ENCODE measurements at places on chromosomes 1 and 21.

- no peak for DNase-seq
Measured at GRCh38 chr1:216224233-216224632, 199.0 kb downstream of the USH2A start.

- no peak for DNase-seq
Measured at GRCh38 chr1:31811605-31812004, 4.2 kb downstream of the SPOCD1 start.

DNA sequence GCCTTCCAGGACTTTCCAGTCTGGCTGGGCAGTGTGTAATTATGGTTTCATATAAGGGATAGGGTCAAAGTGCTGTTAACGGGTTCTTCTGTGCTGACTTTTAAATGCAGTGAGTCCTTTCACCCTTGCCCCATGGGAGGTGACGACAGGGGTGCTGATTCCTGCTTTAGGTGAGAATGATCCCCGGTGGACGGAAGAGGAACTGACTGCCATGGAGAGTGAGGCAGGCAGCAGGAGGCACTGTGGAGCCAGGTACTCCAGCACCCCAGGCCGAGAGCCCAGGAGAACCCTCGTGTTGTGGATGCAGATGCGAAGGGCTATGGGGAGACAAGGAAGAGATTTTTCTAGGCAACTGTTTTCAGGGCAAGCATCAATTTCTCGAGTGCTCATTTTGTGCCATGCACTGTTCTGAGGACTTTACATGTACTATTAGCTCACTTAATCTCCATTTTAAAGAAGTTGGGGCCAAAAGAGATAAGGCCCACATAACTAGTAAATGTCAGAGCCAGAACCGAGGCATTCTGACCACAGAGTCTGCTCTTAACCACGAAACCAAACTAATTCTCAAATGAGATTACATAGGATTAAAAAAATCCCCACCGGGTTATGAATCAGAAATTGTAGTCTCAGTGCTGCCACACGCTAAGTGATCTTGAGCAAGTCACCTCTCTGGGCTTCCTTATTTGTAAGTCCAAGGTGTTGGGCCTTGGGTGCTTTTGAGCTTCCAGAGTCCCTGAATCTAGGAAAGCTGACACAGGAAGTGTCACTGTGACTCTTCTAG is 28.2 kb downstream of the STPG1 start:
- DNase-seq = peak; percentile 15

- no peak for DNase-seq
Measured at GRCh38 chr1:91754348-91754747, 131.6 kb downstream of the TGFBR3 start.

GRCh38 chr1:46797696-46798470 is 963 bp upstream of the CYP4B1 start:
- DNase-seq = no peak

DNA sequence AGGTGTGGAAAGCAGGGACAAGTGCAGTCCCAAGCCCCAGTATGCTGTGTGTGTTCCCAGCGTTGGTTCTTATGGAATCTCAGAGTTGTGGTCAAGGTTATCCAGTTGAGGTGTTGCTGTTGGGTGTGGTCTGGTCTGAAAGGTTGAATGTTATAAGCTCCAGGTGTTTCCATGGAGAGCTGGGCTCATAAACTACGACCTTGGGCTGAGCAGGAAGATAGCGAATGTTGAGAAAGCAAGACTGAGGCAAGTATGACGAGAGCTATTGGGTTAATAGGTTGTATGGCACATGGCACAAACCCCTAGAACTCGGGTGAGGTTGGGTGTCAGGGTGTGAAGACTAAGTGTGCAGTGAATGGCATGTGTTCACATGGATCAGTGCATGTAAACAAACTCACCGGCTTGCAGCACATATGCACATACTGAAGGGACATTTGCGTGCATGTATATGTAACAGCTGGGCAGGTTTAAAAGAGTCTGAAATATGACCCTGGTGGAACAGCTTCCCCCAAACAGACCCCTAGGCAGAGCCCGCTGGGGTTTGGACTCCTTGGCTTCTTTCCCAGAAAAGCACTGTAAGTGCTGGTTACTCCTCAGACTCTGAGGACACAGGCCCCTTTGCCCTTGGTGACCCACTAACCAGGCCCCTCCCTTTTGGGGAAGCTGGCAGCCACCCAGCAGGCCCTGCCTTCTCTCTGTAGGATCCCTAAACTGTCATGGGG is 117.5 kb downstream of the NAV1 start:
- DNase-seq = no peak

DNA sequence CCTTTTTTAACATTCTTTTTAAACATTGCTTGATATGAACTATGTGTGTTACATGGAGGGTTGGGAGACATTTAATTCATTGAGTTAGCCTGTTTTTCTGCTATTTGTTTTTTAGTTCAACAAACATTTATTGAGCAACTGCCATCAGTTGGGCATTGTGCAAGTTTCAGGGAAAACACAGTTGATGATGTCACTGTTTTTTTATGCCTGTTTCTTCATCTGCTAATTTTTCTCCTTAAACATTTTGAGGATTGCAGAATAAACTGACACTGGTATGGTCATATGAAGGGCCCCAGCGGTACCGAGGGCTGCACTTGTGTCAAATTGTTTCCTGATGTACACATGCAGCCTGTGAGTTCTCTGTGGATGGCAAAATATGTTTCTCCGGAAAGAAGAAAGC is 253.0 kb downstream of the FGGY start:
- no peak for DNase-seq

- no peak for DNase-seq
Measured at GRCh38 chr21:33522953-33523349, 19.0 kb downstream of the GART start.

DNA sequence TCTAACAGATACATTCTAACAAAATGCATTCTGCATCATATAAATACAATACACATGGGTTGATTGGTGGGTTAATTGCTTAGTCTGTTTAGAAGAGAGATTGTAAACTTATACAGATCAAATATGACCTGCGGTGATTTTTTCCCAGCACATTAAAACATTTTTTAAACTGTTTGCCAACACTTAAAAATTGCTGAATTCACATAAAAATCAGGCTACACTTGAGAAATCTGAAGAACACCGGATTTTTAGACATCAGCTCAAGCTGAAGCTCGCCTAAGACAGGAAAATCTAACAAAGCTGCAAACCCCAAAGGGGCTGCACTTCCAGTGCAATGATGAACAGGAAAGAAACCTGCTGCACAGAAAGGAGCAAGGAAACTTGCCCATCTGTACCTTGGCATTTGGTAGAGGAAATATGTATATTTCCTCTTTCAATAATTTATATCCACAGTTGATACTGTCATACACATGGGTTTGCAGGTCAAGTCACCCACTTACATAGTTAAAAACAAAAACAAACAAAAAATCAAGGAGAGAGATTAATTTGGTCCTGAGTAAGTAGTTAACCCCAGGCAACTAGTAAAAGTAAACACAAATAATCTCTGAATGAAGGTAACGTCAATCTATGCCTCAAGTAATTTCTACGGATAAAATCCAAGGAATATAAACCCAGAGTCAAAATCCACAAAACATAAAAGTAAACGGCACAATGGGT is 30.4 kb upstream of the JAK1 start:
- no peak for DNase-seq

GRCh38 chr1:23791516-23792047 is 637 bp downstream of the LYPLA2 start:
- DNase-seq = no peak

DNA sequence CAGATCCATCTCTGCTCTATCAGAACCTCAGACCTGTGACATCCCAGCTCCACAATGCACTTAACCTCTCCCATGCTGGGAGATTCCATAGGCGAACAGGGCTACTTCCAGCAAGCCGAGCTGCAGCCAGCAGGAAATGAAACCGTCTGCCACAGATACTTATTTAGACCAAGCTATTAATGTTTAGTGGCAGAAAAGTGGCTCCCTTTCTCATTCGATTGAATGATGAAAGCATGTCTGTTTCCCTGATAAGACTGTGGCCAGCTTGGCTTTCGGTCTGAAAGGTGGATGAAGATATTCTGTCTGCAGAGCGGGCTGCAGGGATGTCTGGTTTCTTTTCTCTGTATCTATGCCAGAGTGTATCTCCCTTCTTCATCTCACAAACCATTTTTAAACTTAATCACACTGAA is 146.4 kb downstream of the GREM2 start:
- DNase-seq = no peak

GRCh38 chr1:62210960-62211359 is 16.3 kb downstream of the L1TD1 start:
- DNase-seq = no peak

- DNase-seq = no peak
Measured at GRCh38 chr1:4220362-4220761, 320.3 kb upstream of the C1orf174 start.

GRCh38 chr1:211336161-211336560 is 9.5 kb downstream of the TRAF5 start:
- no peak for DNase-seq

DNA sequence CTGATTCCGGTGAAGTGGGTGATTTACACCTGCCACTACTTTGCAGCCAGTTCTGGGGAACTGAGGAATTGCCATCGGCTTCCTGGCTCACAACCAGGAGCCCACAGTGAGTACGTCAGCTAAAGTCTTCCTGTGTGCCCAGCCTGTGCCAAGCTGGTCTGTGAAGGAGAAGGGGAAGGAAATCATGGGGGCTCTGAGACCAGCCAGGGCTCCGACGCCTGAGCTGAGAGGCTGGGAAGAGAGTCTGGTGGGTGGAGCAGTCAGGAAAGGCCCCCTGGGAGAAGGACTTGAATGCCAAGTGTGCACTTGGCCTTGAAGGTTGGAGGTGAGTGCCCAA is 1.2 kb downstream of the LURAP1 start:
- peak; percentile 54 for DNase-seq

- peak; percentile 79 for DNase-seq
Measured at GRCh38 chr1:183039985-183040447, 16.8 kb downstream of the LAMC1 start.

DNA sequence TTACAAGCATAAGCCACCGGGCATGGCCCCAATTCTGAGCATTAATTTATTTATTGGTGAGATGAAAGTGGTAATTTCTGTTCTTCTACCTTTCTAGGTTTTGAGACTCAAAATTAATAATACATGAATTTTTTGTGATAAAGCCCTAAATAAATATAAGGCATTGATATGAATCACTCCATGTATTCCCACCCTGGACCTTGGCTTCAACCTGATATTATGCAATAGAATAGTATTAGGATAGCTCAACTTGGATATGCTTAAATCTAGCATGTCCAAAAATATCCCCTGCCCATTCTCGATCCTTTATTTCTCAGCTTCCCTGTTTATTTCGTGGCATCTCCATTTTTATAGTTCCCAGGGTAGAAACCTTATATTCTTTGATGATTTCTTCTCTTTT is 2.5 kb downstream of the AGL start:
- no peak for DNase-seq

GRCh38 chr1:43547538-43548072 is 16.9 kb downstream of the PTPRF start:
- no peak for DNase-seq

DNA sequence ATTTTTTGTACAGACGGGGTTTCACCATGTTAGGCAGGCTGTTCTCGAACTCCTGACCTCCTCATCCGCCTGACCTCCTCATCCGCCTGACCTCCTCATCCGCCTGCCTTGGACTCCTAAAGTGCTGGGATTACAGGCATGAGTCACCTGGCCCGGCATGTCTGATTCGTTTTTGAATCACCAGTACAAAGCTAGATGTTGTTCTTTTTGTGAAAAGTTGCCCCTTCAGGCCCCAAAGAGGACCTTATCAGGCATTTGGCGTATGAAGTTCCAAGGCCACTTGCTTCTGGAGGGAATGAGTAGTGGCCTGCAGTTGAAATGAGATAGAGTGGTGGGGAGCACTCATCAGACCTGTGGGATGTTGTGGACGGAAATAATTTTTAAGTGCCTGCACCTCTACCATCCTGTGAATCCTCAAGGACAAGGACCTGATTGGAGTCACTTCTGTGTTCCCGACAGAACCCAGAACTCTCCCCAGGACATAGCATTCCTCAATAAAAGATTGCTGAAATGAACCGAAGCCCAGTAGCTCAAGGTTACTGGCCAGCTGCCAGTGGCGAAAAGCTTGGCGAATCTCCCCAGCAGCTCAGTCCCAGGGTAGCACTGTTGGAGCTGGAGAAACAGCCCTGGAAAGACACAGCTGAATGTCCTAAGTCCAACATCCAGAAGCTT is 50.1 kb downstream of the NDUFS5 start:
- DNase-seq = no peak

DNA sequence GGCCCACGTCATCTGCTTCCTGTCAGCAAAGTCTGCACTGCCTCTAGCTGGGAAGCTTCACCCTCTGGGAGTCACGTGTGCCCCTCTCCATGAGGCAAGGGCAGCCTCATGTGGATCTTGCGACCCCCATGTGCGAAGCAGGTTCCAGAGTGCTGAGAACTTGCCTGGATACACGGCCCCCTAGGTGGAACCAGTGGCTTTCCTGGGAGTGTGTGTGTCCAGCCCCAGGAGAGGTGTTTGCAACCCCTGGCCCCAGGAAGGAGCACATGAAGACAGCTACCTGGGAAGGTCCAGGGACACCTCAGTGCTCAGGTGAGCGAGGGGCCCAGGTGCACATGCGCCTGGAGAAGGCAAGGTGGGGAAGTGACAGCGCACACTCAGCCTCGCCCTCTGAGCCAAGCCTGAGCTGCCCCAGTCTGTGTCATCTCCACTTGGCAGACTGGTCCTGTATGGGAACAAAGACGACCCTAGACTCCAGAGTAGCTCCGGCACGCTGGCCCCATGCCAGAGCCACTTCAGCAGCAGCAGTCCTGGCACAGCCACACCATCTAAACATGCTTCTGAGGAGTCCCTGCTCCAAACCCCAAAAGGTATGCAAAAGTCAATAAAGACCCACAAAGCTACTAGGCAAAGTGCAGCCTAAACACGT is 8.9 kb downstream of the LSS start:
- DNase-seq = no peak

GRCh38 chr1:171180670-171181069 is 4.4 kb upstream of the FMO2 start:
- DNase-seq = no peak

- no peak for DNase-seq
Measured at GRCh38 chr1:40042341-40042740, 1.8 kb downstream of the CAP1 start.

DNA sequence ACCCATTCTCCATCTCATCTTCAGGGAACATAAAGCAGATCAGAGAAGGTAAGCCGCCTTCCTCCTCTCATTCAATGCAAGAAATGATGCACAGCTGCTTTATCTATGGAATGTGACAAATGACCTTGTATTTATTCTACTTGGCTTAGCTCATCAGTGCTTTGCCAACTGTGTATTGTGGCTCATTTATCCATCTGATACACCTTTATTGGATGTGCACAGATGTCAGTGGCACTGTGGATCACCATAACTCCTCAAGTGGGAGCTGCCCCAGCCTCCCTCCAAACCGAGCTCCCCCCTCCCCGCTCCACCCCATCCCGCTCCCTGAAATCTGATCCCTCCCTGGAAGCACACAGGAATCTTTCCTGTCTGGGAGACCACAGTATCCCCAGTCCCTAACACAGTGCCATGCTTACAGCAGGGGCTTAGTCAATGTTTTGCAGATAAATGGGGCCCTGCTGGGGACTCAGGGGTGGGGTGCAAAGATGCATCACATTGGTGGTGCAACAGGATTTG is 156.0 kb upstream of the RAB4A start:
- no peak for DNase-seq

GRCh38 chr21:35563885-35564451 is 496.4 kb downstream of the SETD4 start:
- peak; percentile 65 for DNase-seq
